GM13977 (cell line): ENCODE measurements at places on chromosomes 11 and 22.

GRCh38 chr11:131099746-131100145, 183.5 kb upstream of the SNX19 start:
- no peak for DNase-seq

GRCh38 chr11:61011950-61012736, 40.7 kb downstream of the CD6 start:
- DNase-seq: no peak

GRCh38 chr11:110679323-110679975, 32.8 kb downstream of the ARHGAP20 start:
- DNase-seq: no peak

DNA sequence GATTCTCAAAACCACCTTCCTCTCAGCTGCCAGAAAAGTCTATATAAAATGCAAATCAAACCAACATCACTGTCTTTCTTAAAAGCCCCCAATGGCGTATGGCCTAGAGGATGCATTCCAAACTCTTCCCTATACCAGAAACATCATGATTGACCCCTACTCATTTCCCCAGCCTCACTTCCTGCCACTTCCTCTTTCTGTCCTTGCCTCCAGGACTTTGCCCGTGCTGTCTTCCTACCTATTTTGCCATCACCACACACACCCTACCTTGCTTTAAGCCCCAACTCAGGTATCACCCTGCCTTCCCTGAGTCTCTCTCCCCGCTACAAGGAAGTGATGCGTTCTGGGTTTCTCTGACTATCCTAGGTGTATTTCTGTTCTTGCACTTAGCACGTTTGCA, 8.1 kb downstream of the POU2AF2 start:
- DNase-seq: no peak

GRCh38 chr22:32342977-32343376, 14.7 kb upstream of the RFPL3 start:
- no peak for DNase-seq

GRCh38 chr11:72305077-72305476, 61.1 kb upstream of the PHOX2A start:
- DNase-seq: no peak

GRCh38 chr22:39871008-39871798, 22.4 kb downstream of the ENTHD1 start:
- DNase-seq: no peak

- DNase-seq: no peak
These were observed 28.1 kb downstream of the PGM2L1 start for GRCh38 chr11:74370123-74370522.

DNA sequence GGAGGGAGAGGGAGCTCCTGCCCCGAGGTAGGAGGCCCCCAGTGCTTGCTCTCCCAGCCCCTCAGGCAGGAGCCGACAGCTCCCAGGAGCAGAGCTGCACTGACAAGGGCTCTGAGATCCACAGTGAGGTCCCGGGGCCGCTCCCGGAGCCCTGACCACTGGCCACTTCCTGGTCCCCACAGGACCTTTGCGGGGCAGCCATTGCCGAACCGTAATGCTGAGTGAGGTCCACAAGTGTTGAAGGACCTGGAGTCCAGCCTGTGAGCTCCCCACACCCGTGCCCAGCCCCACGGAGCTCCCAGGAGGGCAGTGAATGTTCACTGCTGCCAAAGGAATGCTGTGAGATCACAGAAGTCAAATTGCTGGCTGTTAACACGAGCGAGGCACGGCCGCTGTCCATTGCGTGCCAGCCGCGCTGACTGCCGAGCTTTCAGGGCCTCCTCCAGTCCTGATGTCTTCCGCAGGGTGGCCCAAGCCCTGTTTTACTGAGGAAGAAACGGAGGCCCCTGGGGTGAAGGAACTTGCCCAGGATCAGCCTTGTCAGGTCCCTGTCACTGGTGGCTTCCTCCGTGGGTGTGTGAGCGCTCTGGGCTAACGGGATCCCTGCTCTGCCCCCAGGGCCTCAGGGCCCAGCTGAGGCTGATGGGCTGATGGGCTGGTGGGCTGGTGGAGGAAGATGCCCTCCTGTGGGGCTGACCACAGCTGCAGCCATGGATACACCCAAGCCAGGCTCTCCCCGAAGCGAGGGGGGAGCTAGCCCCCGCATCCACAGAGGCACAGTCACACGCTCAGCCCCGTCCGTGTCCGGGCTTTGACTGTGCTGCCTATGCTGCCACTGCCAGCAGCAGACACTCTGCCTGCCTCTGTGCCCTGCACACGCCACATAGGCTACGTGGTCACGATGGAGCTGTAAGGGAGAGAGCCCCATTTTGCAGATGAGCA, 70.8 kb downstream of the WNT7B start:
- DNase-seq: no peak

DNA sequence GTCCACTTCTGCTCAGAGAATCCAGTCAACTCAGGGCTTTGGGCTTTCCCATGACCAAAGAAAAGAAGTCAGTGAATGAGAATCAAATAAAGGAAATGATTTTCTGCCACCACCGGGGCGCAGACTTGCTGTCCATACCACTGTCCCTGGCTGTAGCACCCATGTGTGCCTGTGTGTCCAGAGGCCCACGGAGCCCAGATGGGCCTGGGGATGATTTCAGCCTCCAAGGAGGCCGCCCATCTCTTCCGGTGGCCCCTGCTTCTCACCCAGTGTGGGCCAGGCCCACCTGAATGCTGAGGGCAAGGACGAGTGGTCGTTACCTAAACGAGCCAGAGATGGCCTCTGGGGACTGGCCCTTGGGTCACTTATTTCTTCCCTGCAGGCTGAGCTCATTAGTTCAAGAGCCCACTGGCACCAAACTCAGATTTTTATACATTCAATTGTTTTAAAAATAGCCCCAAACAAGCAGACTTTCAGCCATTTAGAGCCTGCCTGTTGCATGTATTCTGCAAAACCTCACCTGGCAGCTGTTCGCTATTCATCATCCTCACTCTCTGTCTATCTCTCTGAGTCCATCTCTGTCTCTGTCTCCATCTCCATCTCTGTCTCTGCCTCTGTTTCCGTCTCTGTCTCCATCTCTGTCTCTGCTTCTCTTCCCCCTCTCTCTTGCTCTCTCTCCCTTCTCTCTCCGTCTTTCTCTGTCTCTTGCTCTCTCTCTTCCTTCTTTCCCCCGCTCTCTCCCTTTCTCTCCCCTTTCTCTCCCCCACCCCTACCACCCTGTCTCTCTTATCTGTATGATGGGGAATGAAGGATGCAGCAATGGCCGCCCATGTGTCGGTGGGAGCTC, 24.2 kb downstream of the KRTAP5-5 start:
- DNase-seq: no peak

GRCh38 chr11:46892109-46892508, 26.2 kb downstream of the LRP4 start:
- DNase-seq: no peak

- no peak for DNase-seq
These were observed 137.6 kb upstream of the SEZ6L start for GRCh38 chr22:26031641-26032040.

GRCh38 chr11:91373497-91373896, 851.1 kb upstream of the FAT3 start:
- DNase-seq: no peak

DNA sequence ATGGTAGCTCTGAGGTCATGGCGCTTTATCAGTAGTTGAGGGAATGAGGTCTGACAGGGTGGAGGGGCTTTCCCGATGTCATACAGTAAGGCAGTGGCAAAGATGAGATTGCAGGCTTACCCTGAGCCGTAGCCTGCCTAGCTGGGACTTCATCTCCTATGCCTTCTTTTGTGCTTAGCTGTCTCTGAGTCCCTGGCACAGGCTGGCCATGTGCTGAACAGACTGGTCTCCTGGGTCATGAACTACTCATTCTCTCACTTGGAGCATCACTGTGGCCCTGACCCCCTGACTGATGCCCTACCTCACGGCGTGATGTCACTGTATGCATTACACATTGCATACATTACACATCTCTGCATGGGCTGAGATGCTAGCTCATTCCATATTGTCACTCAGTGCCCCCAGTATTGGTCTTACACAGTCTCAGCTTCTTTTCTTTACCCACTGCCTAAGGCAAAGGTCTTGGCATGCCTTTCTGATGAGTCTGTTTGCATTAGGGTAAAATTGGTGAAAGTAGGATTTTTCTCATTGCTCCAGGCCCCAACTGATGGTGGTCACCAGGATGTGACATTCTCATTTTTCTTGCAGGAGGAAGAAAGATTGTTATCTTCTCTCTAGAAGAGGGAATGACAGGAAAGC, 389.4 kb upstream of the CADM1 start:
- DNase-seq: no peak

GRCh38 chr11:15716550-15716949, 601.8 kb downstream of the INSC start:
- no peak for DNase-seq

DNA sequence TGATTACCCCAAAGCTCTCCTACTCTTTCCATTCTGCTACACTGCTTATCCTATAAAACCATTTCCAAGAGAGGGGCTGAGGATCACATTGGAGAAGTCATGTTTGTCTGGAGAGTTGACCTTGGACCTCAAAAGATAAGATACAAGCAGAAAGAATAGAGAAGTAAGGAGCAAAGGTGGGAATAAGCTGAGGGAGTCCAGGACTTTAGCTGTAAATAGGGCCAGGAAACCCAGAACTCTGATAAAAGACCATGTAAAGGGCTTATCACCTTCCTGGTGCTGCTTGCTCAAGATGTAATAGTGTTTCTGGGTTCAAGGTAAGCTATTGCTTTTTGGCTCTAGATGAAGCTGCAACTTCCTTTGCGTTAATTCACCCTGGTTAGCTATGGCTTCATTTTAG, 32.8 kb upstream of the CCDC90B start:
- DNase-seq: no peak

- no peak for DNase-seq
These were observed 373.6 kb upstream of the DDI1 start for GRCh38 chr11:103662880-103663279.

DNA sequence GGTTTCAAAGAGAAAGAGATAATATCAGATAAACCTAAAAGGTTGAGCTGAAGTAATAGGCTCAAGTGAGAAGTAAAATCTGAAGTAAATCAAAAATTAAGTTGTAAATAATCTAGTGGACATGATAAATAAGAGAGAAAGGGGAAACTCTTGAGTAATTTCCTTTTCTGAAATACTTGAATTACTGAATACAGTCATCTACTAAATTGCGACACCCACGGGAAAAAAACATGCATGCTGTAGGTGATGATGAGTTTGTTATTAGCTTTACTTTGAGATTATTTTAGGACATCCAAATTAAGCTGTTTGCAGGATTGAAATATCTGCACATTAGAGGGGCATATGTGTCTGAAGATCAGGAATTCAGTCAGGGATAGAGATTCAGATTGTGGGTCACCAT, 50.0 kb upstream of the CARD18 start:
- DNase-seq: no peak

GRCh38 chr11:121291896-121292494, 576 bp upstream of the SC5D start:
- DNase-seq: peak; percentile 23

- peak; percentile 48 for DNase-seq
These were observed 77.6 kb downstream of the PACSIN2 start for GRCh38 chr22:42937164-42937843.

DNA sequence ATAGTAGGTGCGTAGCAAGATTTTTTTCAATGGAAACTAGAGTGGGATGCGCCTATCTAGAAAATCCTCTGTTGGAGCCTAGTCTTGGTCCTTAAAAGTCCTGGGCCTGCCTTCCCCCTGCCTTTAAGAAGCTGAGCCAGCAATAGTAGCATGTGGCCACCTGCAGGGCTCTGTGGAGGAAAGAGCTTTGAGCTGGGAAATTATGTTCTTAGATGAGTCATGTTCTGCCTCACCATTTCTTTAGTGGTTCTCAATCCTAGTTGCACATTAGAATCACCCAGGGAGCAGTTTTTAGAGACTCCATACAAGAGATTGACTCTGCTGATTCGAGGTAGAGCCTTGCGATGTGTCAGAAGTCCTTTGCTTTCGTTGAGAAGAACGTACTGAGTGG, 133.5 kb downstream of the COMMD9 start:
- DNase-seq: no peak

- no peak for DNase-seq
These were observed 8.6 kb upstream of the IGLL5 start for GRCh38 chr22:22878801-22879674.

- no peak for DNase-seq
These were observed 160.3 kb downstream of the DBX1 start for GRCh38 chr11:20000022-20000350.

- DNase-seq: no peak
These were observed 10.7 kb downstream of the LSP1 start for GRCh38 chr11:1863352-1864216.

GRCh38 chr11:128906185-128907050, 15.3 kb downstream of the KCNJ5 start:
- no peak for DNase-seq

- no peak for DNase-seq
These were observed 9.5 kb downstream of the MACROD1 start for GRCh38 chr11:64156235-64157011.

DNA sequence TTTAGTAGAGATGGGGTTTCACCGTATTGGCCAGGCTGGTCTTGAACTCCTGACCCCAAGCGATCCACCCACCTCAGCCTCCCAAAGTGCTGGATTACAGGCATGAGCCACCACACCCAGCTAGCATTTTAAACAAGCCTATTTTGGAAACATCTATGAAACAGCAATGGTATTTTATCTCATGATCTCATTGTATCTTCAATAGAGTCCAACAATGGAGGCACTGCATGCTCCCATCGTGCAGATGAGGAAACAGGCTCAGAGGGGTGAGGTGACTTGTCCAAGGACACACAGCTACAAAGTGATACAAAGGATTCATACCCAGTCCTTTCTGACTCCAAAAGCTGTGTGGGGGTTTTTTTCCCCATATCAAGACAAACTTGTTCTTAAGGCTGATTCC, 39.0 kb upstream of the RTL6 start:
- no peak for DNase-seq

DNA sequence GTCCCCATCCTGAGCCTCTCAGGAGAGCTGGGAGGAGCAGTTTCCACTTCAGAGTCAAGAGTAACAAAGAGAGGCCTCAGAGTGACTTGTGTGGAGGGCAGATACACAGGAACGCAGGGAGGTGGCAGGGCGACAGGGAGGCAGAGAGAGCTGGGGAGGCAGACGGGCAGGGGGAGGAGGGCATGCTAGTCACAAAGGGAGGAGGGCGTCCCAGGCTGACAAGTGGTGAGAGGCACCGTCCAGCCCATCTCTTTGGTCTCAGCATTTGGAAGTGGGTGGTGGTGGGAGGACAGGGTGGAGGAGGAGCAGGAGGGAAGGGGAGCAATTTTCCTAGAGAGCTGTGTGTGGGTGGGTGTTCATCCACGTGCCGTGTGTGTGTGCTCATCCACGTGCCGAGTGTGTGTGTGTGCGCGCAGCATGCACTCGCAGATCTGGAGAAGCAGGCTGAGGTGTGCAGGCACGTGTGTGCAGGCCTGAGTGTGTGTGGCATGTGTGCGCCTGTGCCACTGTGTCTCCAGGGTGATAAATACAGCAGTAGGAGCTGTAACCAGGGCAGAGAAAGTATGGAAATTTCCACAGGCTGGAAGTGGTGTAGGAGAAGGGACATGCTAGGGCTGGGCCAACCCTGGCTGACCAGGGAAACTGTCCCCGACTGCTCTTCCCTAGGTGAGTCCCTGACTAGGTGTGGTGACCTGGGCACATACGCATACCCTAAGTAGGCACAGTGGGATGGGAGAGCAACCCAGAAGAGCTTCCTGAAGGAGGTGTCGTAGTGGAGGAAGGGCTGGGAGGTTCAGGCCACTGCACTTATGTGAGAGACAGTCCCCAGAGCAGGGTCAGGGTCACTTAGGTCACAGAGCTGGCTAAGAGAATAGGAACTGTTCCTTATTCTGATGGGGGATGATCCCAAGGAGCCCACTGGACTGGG, 7.3 kb upstream of the PDE2A start:
- no peak for DNase-seq

GRCh38 chr11:12478743-12479142, 101.4 kb downstream of the PARVA start:
- no peak for DNase-seq
